ENCODE measurements at places on chromosomes 11 and 22. TPM values are rescaled to one million over a fixed set of nuclear protein-coding genes. Genes with fewer than 3 reads are reported as not detected.

- H3K4me1 ChIP-seq: no peaks in the 10 kb centered on the region
- no peak for DNase-seq
- H3K36me3 ChIP-seq: no peaks in the 10 kb centered on the region
- no peaks in the 10 kb centered on the region for H3K27me3 ChIP-seq
Observed at GRCh38 chr11:73107597-73107996, 34.5 kb downstream of the FCHSD2 start.

GRCh38 chr11:2674658-2675131 lies 25.1 kb downstream of the KCNQ1OT1 start:
- no peaks in the 10 kb centered on the region for H3K36me3 ChIP-seq
- H3K4me1 ChIP-seq: peaks cover 2% of the 10 kb centered on the region
- no peaks in the 10 kb centered on the region for H3K27me3 ChIP-seq

LGR4 gene
- total RNA-seq: 46.8 TPM

GRCh38 chr11:82996966-82997606 lies 74.6 kb downstream of the RAB30 start:
- no peaks in the 10 kb centered on the region for H3K36me3 ChIP-seq
- H3K4me1 ChIP-seq: peaks cover 4% of the 10 kb centered on the region
- DNase-seq: no peak
- H3K4me3 ChIP-seq: no peak overlapping the region

- no peaks in the 10 kb centered on the region for H3K4me1 ChIP-seq
- H3K36me3 ChIP-seq: no peaks in the 10 kb centered on the region
- no peak overlapping the region for H3K4me3 ChIP-seq
- H3K27me3 ChIP-seq: no peaks in the 10 kb centered on the region
- H3K27ac ChIP-seq: peak overlapping the region; percentile 13
Observed at GRCh38 chr22:30270832-30271231, 4.2 kb upstream of the OSM start.

OR52N4 gene
- not detected for total RNA-seq

- H3K4me3 ChIP-seq: no peak overlapping the region
- no peak overlapping the region for H3K27ac ChIP-seq
- DNase-seq: no peak
- peaks cover 5% of the 10 kb centered on the region for H3K36me3 ChIP-seq
- H3K27me3 ChIP-seq: no peaks in the 10 kb centered on the region
- H3K4me1 ChIP-seq: peaks cover 2% of the 10 kb centered on the region
Observed at GRCh38 chr11:72848846-72849466, 34.7 kb downstream of the ATG16L2 start.

CARD10 gene
- 21.0 TPM for total RNA-seq

DNA sequence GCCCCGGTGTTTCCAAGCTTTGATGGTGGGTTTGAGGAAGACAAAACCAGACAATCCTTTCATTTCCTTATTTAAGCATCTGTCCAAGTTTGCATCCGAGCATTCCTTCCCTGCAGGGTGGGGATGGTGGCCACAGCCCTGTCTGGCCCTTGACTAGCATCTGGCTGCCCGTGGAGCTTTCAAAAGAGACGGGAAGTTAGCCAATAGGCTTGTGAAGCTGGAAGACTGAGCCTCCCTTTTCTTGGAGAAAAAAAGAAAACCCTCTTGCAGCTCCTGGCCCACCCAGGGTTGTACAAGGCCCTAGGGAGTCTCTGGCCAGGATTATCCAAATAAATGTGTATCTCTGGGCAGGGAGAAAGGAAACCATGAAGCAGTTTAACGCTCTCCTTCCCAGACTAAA lies 60.6 kb downstream of the MICAL2 start:
- no peak for DNase-seq
- H3K27ac ChIP-seq: peak overlapping the region; percentile 98
- H3K27me3 ChIP-seq: no peaks in the 10 kb centered on the region
- peaks cover 27% of the 10 kb centered on the region for H3K4me1 ChIP-seq
- no peak overlapping the region for H3K4me3 ChIP-seq

- H3K27me3 ChIP-seq: no peaks in the 10 kb centered on the region
- H3K27ac ChIP-seq: peak overlapping the region; percentile 66
Observed at GRCh38 chr22:41940832-41941765, 5.9 kb downstream of the CENPM start.

- DNase-seq: no peak
- H3K36me3 ChIP-seq: no peaks in the 10 kb centered on the region
- peaks cover 17% of the 10 kb centered on the region for H3K4me1 ChIP-seq
- H3K27ac ChIP-seq: no peak overlapping the region
- no peaks in the 10 kb centered on the region for H3K27me3 ChIP-seq
Observed at GRCh38 chr11:12725055-12725862, 51.0 kb downstream of the TEAD1 start.

- H3K36me3 ChIP-seq: no peaks in the 10 kb centered on the region
- no peaks in the 10 kb centered on the region for H3K4me1 ChIP-seq
- no peaks in the 10 kb centered on the region for H3K27me3 ChIP-seq
- no peak overlapping the region for H3K4me3 ChIP-seq
- no peak overlapping the region for H3K27ac ChIP-seq
Observed at GRCh38 chr11:120188811-120189455, 21.9 kb upstream of the OAF start.

DNA sequence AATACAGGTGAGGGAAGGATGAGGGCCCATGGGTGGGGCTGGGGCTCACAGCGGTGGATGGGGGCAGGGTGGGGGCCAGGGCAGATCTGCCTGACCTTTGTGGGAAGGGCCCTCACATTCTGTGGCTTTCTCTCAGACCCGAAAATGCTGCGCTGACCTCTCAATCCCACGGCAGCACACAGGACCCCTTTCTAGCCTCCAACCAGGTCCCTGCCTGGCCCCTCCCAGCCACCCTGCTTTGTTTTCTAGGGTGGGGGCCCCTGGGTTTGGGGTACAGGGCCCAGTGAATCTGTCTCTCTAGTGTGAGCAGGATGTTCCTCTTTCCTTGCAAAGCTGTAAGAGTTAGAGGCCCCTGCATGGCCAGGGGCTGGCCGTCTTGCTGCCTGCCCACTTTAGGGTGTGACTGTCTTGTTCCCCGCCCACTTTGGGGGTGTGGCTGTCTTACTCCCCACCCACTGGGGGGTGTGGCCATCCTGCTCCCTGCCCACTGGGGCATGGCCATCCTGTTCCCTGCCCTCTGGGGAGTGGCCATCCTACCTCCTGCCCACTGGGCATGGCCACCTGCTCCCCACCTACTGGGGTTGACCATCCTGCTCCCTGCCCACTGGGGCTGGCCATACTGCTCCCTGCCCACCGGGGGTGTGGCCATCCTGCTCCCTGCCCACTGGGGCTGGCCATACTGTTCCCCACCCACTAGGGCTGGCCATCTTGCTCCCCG lies 11.5 kb downstream of the PARVG start:
- no peaks in the 10 kb centered on the region for H3K36me3 ChIP-seq
- H3K4me3 ChIP-seq: no peak overlapping the region
- no peaks in the 10 kb centered on the region for H3K4me1 ChIP-seq

- no peak for DNase-seq
- H3K36me3 ChIP-seq: no peaks in the 10 kb centered on the region
- no peak overlapping the region for H3K27ac ChIP-seq
- no peaks in the 10 kb centered on the region for H3K4me1 ChIP-seq
- H3K27me3 ChIP-seq: no peaks in the 10 kb centered on the region
- no peak overlapping the region for H3K4me3 ChIP-seq
Observed at GRCh38 chr11:70703141-70704064, 305.1 kb downstream of the CTTN start.

DNA sequence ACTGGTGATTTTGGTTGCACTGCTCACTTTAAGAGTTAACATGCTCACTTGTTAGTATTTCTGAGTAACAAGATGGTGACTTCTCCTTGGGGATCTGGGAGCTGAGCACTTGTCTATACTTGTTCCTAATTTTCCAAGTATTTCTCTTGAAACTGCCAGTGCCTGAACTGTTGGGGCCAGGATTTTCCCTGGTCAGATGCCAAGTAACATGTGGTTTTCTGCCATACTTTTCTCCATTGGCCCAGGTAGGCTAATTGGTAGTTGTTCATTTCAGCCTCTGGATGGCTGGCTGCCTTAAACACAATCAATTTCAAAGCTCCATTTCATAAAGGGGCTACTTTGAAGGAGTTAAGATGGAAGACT lies 35.0 kb downstream of the RNF141 start:
- H3K27ac ChIP-seq: no peak overlapping the region
- no peak for DNase-seq
- H3K4me3 ChIP-seq: no peak overlapping the region
- H3K4me1 ChIP-seq: no peaks in the 10 kb centered on the region
- no peaks in the 10 kb centered on the region for H3K27me3 ChIP-seq

DNA sequence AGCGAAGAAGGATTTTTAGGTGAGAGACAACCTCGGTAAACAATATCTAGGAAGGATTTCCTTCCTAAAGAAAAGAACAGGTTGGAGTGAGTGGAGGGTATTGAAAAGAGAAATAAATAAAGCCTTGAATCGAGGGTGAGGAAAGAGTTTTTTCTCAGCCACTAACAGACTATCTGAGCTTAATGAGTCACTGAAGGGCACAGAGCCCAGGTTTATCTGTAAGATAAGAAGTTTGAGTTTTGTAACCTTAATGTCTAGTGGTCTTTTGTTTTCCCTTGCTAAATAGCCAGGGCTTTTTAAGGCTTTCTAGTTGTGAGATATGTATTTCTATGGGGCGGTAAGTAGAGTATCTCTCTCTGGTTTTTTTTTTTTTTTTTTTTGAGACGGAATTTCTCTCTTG lies 394.5 kb upstream of the KIRREL3 start:
- DNase-seq: no peak
- no peaks in the 10 kb centered on the region for H3K36me3 ChIP-seq
- no peak overlapping the region for H3K4me3 ChIP-seq

DNA sequence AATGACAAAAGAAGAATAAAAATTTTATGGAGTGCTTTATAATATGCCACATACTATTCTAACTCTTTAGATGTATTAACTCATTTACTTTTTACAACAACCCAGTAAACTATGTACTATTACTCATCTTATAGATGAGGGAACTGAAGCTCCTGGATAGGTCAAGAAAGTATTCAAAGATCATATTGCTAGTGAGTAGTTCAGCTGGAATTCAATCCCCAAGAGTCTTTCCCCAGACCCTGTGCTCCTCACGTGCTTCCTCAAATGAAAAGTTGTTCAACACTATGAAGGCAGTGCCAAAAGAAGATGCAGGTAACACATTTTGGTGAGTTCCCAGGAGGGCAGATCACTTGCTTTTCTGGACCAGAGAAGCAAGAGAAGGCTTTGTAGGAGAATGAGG lies 46.8 kb downstream of the BTG4 start:
- no peak overlapping the region for H3K27ac ChIP-seq
- H3K36me3 ChIP-seq: no peaks in the 10 kb centered on the region
- H3K4me1 ChIP-seq: no peaks in the 10 kb centered on the region
- no peak overlapping the region for H3K4me3 ChIP-seq
- no peak for DNase-seq

ARHGAP32 gene
- 4.9 TPM for total RNA-seq

Data from ascending aorta (tissue), 2 donors.